ENCODE measurements at places on chromosomes 11 and 22.

GRCh38 chr11:117484156-117484555 lies 156.5 kb downstream of the CEP164 start:
- no peak for DNase-seq

DNA sequence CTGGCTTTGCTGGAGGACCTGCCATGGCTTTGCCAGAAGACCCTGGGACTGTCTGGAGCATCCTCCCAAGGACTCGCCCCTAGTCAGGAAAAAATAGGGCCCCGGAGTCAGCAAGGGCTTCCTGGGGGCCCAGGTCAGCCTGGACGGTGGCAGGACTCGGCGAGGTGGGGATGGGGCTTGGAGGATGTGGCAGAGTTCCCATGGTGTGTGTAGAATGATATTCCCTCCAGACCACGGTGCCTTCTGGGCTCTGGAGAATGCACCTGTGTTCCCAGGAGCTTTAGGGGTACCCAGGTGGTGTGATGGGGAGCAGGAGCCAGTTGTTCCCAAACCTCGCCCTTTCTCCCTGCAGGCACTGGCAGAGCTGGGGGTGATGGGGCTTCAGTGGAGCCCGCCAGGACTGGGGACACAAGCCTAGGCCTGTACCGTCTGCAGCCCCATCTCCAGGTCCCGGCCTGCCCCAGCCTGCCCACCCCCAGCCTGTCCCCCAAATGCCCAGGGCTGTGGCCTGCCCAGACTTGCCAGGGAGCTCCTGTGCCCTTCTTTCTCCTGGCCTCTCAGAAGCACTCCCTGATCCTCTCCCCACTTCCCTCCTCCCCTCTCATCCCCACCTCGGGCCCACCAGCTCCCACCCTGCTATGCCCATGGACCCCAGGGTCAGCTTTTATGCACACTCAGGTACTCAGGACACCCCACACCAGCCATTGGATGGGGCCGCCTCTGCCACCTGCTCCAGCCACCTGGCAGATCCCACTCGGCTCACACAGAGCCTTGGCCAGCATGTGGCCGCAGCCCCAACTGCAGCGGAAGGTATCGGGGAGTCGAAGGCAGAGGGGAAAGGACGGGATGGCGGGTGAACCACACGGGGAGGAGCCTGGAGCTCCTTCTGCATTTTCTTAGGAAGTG lies 82.1 kb downstream of the CDKN1C start:
- no peak for DNase-seq

GRCh38 chr22:23520863-23521440 lies 59.1 kb downstream of the IGLL1 start:
- no peak for DNase-seq

DNA sequence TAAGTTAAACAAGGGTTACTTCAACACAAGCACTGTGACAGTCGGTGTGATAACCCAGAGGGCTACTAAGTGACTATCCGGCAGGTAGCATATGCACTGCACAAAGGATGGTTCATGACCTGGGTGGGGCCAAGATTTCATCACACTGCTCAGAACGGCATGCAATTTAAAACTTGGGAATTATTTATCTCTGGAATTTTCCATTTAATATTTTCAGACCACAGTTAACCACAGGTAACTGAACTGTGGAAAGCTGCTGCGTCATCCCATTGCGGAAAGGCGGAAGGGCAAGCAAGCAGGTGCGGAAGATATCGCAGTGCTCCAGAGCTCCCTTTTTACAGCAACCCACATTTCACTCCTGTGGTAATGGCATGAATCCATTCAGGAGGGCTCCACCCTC lies 540.8 kb downstream of the INSC start:
- DNase-seq: no peak

Data from iPS DF 19.7 (cell line).